ENCODE measurements at places on chromosomes 5 and 9. TPM values are rescaled to one million over a fixed set of nuclear protein-coding genes. Genes with fewer than 3 reads are reported as not detected.

GRCh38 chr5:1757511-1757910 lies 42.1 kb downstream of the MRPL36 start:
- DNase-seq = no peak

DNA sequence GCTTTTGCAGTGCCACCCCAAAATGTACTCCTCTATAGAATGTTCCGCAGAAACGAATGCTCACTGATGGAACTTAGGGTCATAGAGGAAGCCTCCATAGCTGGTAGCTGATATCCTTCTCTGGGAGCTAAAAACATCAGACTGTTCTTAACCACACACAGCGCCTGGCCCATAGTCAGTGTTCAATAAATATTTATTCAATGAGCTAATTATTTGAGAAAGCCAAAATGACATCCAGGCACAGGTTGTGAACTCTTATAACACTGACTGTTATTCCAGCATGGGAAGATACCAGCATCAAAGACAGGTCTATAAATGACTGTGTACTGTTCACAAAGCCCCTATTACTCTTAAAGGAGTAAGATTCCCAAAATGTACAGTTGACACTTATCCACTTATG lies 12.9 kb downstream of the GDF9 start:
- no peak for DNase-seq

GRCh38 chr5:38742821-38743220 lies 103.0 kb upstream of the OSMR start:
- DNase-seq = no peak

The ZNF883 gene
- total RNA-seq = 3.0 TPM

The RAB3C gene
- not detected for total RNA-seq

DNA sequence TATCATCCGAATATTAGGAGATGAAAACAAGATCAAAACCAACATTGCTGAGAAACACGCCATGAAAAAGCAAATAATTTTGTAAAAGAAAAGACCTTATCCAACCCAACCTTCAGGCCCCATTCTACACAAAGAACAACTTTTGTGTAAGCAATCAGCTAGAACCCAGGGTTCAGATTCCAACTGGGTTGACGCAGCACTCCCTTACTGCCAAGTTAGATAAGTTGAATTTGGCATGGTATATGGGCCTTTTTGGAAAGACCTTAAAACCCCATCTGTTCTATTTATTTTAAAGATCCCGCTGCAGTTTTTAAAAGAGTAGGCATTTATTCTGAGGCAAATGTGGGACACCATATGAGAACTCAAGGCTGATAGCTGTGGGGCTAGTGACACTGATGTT lies 2033.8 kb upstream of the WWC1 start:
- DNase-seq = no peak

GRCh38 chr5:150778088-150778516 lies 455 bp upstream of the SMIM3 start:
- no peak for DNase-seq

DNA sequence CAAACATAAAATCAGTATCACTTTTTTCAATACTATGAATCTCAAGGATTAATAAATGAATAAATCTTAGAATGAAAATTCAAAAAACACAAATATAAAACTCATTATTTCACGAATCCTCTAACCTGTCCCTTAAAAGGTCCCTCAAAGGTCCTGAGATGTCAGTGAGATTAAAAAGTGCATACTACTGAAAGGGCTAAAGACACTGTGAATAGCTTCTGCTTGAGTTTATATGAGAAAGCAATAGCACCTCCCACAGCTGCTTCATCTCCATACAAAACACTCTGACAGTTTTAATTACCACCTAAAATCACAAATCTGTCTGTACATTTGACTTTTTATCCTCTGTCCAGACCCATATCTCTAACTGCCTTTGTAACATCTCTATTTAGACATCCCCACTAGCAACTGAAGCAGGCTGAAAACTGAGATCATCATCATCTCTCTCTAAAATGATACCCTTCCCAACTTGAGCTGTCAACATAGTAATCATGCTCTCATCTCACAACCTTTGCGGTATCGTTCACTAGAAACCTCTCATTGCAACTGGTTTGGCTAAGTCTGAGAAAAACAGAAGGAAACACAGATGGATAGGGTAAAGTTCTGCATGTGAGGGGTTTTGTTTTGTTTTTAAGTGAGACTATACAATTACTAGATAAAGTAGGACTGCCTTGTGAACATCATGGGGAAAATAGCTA lies 56.3 kb downstream of the TBCA start:
- no peak for DNase-seq

DNA sequence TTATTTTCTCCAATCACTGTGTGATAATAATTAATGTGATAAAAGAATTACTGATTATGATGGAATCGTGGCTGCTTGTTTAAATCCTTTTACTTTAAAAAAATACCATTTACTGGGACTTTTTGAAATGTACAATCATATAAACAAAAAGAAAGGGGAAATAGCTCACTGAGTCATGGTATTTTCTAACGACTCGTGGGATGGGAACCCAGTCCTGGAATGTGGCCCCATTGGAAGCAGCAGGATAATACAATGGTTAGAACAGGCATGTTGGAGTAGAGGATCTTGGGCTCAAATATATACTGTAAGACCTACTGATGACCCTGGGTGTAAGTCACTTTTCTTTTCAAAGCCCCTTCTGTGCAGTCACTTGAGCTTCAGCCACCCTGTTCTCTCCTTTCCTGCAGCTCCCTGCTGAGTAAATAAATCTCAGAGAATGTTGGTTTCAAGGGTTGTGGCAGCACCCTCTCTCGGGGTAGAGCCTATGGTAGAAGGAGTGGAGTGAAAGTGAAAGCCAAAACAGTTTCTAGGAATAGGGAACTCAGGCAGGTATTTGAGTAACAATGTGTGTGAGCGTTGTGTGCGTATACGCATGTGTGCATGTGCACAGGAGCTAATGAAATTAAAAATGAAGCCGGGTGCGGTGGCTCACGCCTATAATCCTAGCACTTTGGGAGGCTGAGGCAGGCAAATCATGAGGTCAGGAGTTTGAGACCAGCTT lies 40.8 kb upstream of the LARP1 start:
- no peak for DNase-seq

The POLR3G gene
- total RNA-seq = 10.9 TPM

- no peak for DNase-seq
Observed at GRCh38 chr5:33231214-33231710, 209.5 kb upstream of the TARS1 start.

DNA sequence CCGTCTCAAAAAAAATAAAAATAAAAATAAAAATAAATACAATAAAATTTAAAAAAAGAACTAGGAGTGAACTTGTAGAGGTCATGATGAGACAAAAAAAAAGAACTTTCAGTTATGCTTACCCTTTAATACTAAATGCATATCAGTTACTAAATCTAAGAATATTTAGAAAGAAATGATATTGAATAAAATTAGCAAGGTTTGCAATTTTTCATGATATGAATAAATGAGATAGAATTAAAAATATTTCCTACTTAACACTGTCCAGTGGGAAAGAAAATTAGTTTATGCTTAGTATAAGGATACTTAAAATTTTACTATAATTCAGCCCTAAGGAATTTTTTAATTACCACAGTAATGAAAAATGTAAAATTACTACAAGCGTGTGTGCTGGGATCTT lies 132.4 kb downstream of the TLE1 start:
- DNase-seq = no peak

GRCh38 chr9:214648-215493 lies at the start of gene DOCK8:
DOCK8 (plus strand) TSS chr9:214865; CDS start chr9:214977, 112 bp downstream.
- peak; percentile 2 for DNase-seq

GRCh38 chr5:177023303-177023664 lies 788 bp downstream of the ZNF346 start:
- no peak for DNase-seq

DNA sequence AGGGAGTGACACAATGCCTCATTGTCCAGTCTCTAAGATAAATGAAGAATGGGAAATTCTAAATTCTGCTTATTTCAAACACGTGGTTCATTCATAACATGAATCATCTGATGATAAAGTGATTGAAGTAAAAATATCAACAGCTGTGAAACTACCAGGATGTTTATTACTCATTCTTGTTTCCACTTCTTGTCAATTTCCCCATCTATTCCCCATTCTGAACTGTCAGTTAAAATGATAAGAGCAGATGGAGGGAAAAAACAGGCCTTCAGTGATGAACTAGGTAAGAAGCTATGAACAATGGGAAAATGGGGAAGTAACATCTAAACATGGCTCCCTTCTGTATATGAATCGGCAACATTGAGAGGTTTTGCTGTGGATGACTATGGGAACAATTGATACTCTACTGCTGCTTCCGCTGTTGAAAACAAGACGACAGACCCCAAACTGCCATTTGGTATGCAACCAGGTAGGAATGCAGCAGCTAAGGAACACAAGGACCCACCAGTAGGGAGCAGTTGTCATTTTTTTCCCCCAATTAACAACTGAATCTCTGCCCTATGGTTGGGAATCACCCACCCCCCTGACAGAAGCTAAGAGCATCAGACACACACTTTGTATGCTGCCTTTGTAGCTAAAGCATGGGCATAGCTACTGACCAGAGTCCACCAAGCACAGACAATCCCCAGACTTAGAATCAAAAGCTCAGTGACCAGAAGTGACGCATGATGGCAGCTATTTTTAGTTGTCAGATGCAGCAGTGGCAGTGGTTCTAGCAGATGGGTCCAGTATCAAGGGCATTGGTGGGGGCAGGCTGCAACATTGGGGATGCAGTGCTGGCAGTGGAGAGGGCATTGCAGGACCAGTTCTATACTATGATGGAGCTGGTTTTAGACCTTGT lies 52.9 kb upstream of the ZNF366 start:
- DNase-seq = no peak

GRCh38 chr9:129285979-129286772 lies 108.1 kb upstream of the IER5L start:
- DNase-seq = no peak

GRCh38 chr9:133615186-133615585 lies 6.0 kb upstream of the FAM163B start:
- DNase-seq = no peak

The PPP3R2 gene
- not detected for total RNA-seq

The CDKN2B-AS1 gene
- 0.04 TPM for total RNA-seq

GRCh38 chr5:119453040-119453373 lies 710 bp downstream of the HSD17B4 start:
- DNase-seq = no peak

GRCh38 chr5:139812836-139813805 lies 17.5 kb downstream of the PSD2 start:
- DNase-seq = no peak

The UBE2R2 gene
- total RNA-seq = 34.2 TPM

DNA sequence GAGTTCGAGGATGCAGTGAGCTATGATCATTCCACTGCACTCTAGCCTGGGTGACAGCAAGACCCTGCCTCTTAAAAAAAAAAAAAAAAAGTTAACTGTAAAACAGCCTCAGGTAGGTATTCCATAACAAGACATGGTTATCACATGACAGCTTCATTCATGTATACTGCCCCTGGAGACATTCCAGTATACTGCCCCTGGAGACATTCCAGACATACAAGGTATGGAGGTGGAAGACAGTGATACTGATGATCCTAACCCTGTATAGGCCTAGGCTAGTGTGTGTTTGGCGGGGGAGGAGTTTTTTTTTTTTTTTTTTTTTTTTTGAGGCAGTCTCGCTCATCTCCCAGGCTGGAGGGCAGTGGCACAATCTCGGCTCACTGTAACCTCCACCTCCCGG lies 105.5 kb downstream of the RICTOR start:
- DNase-seq = no peak

- DNase-seq = no peak
Observed at GRCh38 chr5:11240293-11241190, 479.5 kb upstream of the DAP start.

Measured in kidney epithelial cell (primary cell).